ENCODE measurements at places on chromosomes 11 and 22.

GRCh38 chr22:32676191-32676590, 125.3 kb upstream of the TIMP3 start:
- no peaks in the 10 kb centered on the region for H3K36me3 ChIP-seq
- H3K4me1 ChIP-seq = no peaks in the 10 kb centered on the region
- H3K27me3 ChIP-seq = no peaks in the 10 kb centered on the region
- no peak overlapping the region for H3K27ac ChIP-seq
- no peak overlapping the region for H3K4me3 ChIP-seq

DNA sequence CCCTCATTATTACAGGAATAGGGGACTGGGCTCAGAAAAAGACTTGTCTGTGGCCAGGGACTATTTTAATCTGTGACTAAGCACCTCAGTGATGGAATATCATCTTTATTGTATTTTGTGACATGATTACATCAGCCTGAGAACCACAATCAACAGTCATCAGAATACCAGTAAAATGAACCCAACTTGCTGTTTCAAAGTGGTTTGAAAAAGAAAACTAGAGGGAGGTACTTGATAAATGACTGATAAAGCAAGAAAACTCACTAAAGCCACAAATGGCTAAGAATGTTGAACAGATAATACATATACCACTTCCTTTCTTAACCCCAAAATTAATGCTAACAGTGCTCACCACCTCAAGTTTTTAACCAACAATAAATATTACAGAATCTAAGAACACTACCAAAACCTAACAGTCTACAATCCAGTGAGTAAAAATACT, 155.7 kb downstream of the ATG16L2 start:
- H3K4me1 ChIP-seq = peaks cover 7% of the 10 kb centered on the region
- DNase-seq = no peak
- no peak overlapping the region for H3K4me3 ChIP-seq
- no peak overlapping the region for H3K27ac ChIP-seq

DNA sequence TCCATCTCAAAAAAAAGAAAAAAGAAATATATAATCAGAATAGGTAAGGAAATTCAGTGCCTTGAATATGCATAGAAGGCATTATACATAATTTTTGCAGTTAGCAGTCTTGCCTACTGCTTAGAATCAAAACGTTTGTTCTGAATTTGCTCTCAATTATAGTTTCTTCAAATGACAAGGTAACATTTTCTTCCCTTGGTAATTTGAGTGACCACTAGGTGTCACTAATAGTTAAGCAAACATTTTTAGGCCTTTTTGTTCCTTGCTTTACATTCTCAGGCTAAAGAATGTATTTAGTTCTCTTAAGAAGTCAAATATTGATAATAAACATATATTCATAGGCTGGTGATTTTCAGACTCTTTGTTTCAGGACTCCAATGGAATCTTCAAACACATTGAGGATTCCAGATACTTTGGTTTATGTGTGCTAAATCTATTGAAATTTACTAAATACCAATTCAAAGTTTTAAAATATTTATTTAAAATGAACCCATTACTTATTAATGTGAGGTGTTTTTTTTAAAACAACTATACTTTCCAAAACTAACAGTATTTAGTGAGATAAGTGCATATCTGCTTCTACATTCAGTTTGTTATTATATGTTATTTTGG, 55.0 kb upstream of the DEPDC7 start:
- H3K4me1 ChIP-seq = no peaks in the 10 kb centered on the region
- H3K4me3 ChIP-seq = no peak overlapping the region
- no peak for DNase-seq

DNA sequence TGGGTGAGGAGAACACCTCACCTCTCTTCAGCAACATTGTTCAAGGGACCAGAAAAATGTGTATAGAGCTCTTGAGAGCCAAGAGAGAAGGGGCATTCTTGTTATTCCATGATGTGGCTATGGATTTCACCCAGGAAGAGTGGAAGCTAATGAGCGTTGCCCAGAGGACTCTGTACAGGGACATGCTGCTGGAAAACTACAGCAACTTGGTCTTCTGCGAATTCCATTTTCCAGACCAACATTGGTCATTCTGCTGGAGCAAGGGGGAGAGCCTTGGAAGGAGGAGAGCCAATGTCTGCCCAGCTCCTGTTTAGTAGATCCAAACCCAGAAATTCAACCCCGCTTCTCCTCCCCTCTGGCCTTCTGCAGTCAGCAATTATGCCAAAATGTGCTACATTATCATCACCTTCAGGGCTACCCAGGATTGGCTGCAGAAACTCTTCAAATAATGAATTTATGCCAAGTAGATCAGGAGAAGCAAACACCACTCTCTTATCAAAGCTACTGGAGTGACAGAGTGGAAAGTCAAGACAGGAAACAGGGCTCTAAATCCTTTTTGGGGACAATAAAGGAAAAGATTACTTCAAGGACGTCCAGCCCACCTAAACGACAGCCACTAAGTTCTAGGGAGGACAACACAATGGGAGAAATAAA, 707.5 kb upstream of the LUZP2 start:
- no peak overlapping the region for H3K27ac ChIP-seq
- H3K27me3 ChIP-seq = no peaks in the 10 kb centered on the region
- no peaks in the 10 kb centered on the region for H3K36me3 ChIP-seq
- DNase-seq = no peak
- no peak overlapping the region for H3K4me3 ChIP-seq
- no peaks in the 10 kb centered on the region for H3K4me1 ChIP-seq

GRCh38 chr22:31662668-31663037, 638 bp upstream of the PISD start:
- peaks cover 6% of the 10 kb centered on the region for H3K4me1 ChIP-seq
- H3K36me3 ChIP-seq = no peaks in the 10 kb centered on the region
- DNase-seq = no peak
- H3K27ac ChIP-seq = peak overlapping the region; percentile 46

DNA sequence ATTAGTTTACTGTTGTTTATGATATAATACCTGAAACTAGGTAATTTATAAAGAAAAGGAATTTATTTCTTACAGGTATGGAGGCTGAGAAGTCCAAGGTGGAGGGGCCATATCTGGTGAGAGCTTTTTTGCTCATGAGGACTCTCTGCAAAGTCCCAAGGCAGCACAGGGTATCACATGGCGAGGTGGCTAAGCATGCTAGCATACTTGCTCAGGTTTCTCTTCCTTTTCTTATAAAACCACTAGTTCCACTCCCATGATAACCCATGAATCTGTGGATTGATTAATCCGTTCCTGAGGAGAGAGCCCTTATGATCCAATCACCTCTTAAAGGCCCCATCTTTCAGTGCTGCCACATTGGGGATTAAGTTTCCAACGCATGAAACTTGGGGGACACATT, 82.7 kb downstream of the PHF21A start:
- no peaks in the 10 kb centered on the region for H3K36me3 ChIP-seq
- H3K27ac ChIP-seq = no peak overlapping the region
- no peaks in the 10 kb centered on the region for H3K27me3 ChIP-seq
- peaks cover 5% of the 10 kb centered on the region for H3K4me1 ChIP-seq
- no peak overlapping the region for H3K4me3 ChIP-seq
- DNase-seq = no peak

GRCh38 chr11:61769169-61769920, 16.9 kb downstream of the MYRF start:
- DNase-seq = no peak
- no peaks in the 10 kb centered on the region for H3K4me1 ChIP-seq
- no peak overlapping the region for H3K27ac ChIP-seq
- H3K36me3 ChIP-seq = no peaks in the 10 kb centered on the region

DNA sequence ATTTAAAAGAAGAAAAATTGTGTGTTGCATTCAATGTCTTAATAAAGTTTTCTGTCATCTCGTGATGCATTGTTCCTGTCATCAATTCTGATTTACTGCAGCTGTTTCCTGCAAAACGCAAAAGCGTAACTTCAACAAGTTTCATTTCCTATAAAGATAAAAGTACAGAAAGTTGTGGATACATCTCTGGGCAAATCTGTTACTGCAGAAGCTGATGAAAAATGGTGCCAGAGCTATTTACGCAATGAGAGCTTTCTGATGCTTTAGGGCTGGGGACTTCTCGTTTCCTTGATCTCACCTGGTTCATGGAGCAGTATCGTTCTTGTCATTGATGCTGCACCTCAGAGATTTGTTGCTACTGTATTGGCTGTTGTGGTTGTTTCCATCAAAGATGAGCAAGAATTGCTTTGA, 15.5 kb upstream of the MS4A12 start:
- no peak for DNase-seq
- H3K27me3 ChIP-seq = no peaks in the 10 kb centered on the region
- H3K27ac ChIP-seq = no peak overlapping the region
- no peaks in the 10 kb centered on the region for H3K4me1 ChIP-seq

- no peaks in the 10 kb centered on the region for H3K27me3 ChIP-seq
- no peak for DNase-seq
- H3K27ac ChIP-seq = no peak overlapping the region
- no peaks in the 10 kb centered on the region for H3K4me1 ChIP-seq
- no peak overlapping the region for H3K4me3 ChIP-seq
Observed at GRCh38 chr11:41446107-41446506, 13.3 kb downstream of the LRRC4C start.

GRCh38 chr11:64237484-64237951, 3.1 kb downstream of the VEGFB start:
- DNase-seq = no peak
- no peaks in the 10 kb centered on the region for H3K27me3 ChIP-seq
- H3K4me3 ChIP-seq = no peak overlapping the region
- H3K36me3 ChIP-seq = peaks cover 17% of the 10 kb centered on the region
- H3K27ac ChIP-seq = no peak overlapping the region

DNA sequence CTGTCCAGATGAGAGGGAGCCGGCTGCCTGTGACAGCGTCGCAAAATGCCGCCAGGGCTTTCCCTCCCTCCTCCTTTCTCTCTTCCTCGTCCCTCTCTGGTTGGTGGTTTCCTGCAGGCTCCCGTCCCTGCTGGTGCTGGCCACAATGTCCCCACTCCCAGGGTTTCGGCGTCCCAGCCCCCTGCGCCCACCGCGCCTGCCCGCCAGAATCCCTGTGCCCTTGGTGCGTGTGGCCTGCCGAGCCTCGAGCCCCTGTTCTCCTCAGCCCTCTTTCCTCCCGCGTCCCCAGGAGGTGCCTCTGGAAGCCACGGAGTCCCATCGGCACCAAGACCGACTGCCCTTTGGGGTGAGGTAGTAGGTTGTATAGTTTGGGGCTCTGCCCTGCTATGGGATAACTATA, 37.9 kb upstream of the PPARA start:
- DNase-seq = no peak
- H3K27me3 ChIP-seq = no peaks in the 10 kb centered on the region
- no peak overlapping the region for H3K4me3 ChIP-seq
- peaks cover 16% of the 10 kb centered on the region for H3K36me3 ChIP-seq
- H3K4me1 ChIP-seq = peaks cover 33% of the 10 kb centered on the region
